Activated naive CD4-positive, alpha-beta T cell treated with anti-CD3 and anti-CD28 coated beads for 36 hours (primary cell): ENCODE measurements at places on chromosomes 6 and 20.

DNA sequence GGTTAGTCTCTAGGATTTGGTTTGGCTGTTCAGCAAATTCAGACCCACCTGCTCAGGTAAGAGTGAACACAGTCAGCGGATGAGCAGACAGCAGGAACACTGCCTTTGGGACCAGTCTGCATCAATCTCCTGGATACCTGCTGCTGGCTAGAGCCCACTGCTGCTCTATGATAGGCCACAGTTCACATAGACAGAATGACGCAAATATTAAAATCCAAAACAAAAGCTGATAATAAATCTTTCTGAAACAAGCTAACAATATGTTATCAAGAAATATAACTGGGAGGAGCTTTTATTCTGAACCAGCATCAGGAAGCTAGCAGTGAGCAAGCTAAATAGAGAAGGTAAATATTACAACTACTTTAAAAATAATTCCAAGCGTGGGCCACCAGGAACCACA lies at the start of gene TAAR1:
TSS of gene TAAR1 (minus strand) at position 101 of the 400 bp plus-strand sequence. CDS start 13,179 bp downstream, outside the sequence.
- H3K27me3 ChIP-seq, result no peaks in the 10 kb centered on the region
- no peaks in the 10 kb centered on the region for H3K36me3 ChIP-seq
- DNase-seq, result no peak
- no peaks in the 10 kb centered on the region for H3K4me1 ChIP-seq
- no peak within 1 kb of the TSS for H3K27ac ChIP-seq

GRCh38 chr6:37060195-37060559 lies 54.7 kb downstream of the FGD2 start:
- no peaks in the 10 kb centered on the region for H3K27me3 ChIP-seq
- peaks cover 3% of the 10 kb centered on the region for H3K4me1 ChIP-seq
- no peak overlapping the region for H3K4me3 ChIP-seq
- H3K36me3 ChIP-seq, result no peaks in the 10 kb centered on the region
- no peak overlapping the region for H3K27ac ChIP-seq

DNA sequence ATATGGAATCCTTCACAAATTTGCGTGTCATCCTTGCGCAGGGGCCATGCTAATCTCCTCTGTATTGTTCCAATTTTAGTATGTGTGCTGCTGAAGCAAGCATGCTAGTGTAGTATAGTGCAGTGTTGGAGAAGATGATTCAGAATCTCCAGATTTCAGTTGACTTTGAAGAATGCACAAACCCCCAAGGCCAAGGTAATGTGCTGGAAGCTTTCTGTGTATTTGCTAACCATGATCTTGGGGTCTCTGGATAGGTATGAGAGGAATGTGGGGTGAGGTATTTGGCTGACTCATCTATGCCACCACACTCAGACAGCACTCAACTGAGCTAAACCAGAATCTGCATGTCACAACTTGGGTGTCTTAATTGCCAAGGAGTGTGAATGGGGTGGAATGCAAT lies 42.6 kb upstream of the DEK start:
- no peaks in the 10 kb centered on the region for H3K4me1 ChIP-seq
- peaks cover 5% of the 10 kb centered on the region for H3K27me3 ChIP-seq
- DNase-seq, result no peak
- H3K4me3 ChIP-seq, result no peak overlapping the region
- H3K36me3 ChIP-seq, result no peaks in the 10 kb centered on the region

DNA sequence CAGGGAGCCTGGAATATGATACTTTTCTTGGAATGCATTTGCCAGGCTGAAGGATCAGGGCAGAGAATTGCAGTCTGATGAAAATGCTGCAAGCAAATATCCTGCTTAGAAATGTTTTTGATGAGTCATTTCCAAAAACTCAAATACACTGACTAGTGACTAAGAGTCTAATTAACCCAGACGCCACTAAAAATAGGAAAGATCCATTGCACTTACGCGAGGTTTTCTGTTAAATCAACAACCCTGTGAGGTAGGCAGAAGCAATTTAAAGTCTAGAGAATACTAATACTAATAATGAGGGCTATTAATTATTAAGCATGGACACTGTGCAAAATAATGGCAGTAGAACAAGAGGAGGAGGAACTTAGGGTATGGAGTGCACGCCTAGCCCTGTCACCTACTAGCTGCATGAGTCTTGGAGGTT lies 130.1 kb upstream of the DOK5 start:
- DNase-seq, result no peak
- no peak overlapping the region for H3K4me3 ChIP-seq
- H3K4me1 ChIP-seq, result peaks cover 15% of the 10 kb centered on the region
- no peaks in the 10 kb centered on the region for H3K36me3 ChIP-seq
- H3K27ac ChIP-seq, result no peak overlapping the region

DNA sequence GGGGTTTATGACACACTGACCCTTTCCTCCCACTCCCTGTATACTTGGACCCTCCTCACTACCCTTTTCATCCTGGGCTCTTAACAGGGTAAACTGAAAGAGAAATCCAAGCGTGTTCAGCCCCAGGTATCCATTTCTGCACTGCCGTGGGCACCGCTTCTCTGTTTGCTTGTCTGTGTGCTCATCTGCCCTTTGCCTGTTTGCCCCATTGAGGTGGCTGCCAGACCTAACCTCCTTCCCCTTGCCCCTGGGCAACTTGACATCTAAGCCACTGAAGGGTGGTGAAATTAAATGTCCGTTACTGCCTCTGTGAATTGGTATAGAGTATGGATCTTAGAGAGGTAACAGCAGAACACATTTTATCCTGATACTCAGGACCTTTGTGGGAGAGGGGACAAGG lies 38.7 kb downstream of the ACSS2 start:
- no peak overlapping the region for H3K4me3 ChIP-seq
- no peak for DNase-seq
- H3K27me3 ChIP-seq, result no peaks in the 10 kb centered on the region
- H3K4me1 ChIP-seq, result peaks cover 26% of the 10 kb centered on the region
- no peak overlapping the region for H3K27ac ChIP-seq

DNA sequence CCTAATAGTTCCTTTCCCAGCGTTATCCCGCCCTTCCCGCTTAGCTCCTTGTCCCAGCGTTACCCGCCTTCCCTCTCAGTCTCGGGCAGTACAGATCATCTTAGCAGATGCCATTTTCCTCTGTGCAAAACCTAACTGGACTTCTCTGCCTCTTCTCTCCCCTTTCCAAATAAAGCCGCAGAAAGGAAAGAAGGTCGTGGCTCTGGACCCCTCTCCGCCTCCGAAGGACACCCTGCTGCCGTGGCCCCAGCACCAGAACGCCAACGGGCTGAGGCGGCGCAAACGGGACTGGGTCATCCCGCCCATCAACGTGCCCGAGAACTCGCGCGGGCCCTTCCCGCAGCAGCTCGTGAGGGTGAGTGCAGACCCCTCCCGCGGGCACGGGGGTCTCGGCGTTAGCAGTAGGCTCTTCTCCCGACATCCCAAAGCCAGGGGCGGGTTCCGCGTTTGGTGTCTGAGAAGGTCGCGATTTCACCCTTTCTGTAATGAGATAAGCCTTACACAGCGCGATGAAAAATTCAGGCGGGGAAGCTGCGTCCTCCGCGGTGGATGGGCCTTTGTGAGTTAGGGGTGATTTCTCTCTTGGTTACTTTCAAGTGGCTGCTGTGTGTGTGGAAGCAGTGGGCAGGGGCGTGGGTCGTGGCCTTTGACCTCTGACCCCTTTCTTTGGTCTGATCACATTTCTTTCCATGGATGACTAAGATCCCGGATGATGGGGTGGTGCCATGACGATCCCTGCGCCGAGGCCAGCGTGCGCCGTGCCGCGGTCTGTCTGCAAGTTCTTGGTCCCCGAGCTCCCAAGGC lies 292.7 kb downstream of the TAF4 start:
- H3K4me1 ChIP-seq, result no peaks in the 10 kb centered on the region
- no peak for DNase-seq
- H3K36me3 ChIP-seq, result no peaks in the 10 kb centered on the region
- no peaks in the 10 kb centered on the region for H3K27me3 ChIP-seq
- no peak overlapping the region for H3K4me3 ChIP-seq

GRCh38 chr20:7361321-7361720 lies 578.9 kb downstream of the HAO1 start:
- H3K27me3 ChIP-seq, result no peaks in the 10 kb centered on the region
- H3K4me1 ChIP-seq, result no peaks in the 10 kb centered on the region
- H3K36me3 ChIP-seq, result no peaks in the 10 kb centered on the region
- no peak overlapping the region for H3K4me3 ChIP-seq
- no peak overlapping the region for H3K27ac ChIP-seq

DNA sequence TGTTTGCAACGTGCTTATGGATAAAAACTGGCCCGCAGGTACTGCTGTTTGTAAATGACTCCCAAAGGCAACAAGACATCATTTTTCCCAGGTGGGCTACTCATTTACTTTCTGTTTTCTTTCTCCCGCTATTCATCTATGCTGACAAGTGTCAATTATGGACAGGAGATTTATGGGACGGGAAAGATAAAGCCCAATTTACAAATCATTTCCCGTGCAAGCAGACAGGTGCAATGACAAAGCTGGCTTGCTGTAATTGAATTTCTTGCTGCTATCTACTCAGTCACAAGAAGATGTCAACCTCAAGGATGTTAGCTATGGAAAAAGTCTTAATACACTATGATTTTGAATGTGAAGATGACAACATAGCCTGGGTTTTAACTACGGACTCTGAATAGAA lies 125.5 kb downstream of the EPHA7 start:
- no peaks in the 10 kb centered on the region for H3K27me3 ChIP-seq
- no peak for DNase-seq
- no peaks in the 10 kb centered on the region for H3K4me1 ChIP-seq
- no peak overlapping the region for H3K4me3 ChIP-seq
- H3K27ac ChIP-seq, result no peak overlapping the region
- H3K36me3 ChIP-seq, result no peaks in the 10 kb centered on the region

DNA sequence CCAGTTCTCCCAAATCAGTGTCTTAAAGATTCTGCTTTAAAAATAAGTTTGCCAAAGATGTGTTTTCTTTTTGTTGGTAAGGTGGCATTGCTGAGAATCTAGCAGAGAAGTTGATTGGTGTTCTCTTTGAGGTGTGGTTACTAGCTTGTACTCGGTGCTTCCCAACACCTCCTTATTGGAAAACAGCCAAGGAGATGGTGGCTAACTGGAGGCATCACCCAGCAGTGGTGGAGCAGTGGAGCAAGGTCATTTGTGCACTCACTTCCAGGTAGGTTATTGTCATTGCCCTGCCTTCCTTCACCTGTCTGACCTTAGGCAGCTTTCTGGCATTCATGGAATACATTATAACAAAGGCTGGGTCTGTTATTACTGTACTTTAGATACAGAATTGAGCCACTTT lies 26.7 kb downstream of the RALGAPB start:
- H3K27me3 ChIP-seq, result no peaks in the 10 kb centered on the region
- H3K4me3 ChIP-seq, result no peak overlapping the region
- no peak overlapping the region for H3K27ac ChIP-seq
- DNase-seq, result no peak
- H3K4me1 ChIP-seq, result no peaks in the 10 kb centered on the region
- H3K36me3 ChIP-seq, result peaks cover 44% of the 10 kb centered on the region

- peaks cover 24% of the 10 kb centered on the region for H3K36me3 ChIP-seq
- H3K4me3 ChIP-seq, result no peak overlapping the region
- H3K27ac ChIP-seq, result no peak overlapping the region
- no peak for DNase-seq
- no peaks in the 10 kb centered on the region for H3K4me1 ChIP-seq
Measured at GRCh38 chr20:37845241-37845681, 57.7 kb upstream of the VSTM2L start.

GRCh38 chr20:32888636-32889035 lies 29.9 kb downstream of the EFCAB8 start:
- H3K36me3 ChIP-seq, result peaks cover 2% of the 10 kb centered on the region
- H3K4me3 ChIP-seq, result no peak overlapping the region
- no peaks in the 10 kb centered on the region for H3K27me3 ChIP-seq
- DNase-seq, result no peak

DNA sequence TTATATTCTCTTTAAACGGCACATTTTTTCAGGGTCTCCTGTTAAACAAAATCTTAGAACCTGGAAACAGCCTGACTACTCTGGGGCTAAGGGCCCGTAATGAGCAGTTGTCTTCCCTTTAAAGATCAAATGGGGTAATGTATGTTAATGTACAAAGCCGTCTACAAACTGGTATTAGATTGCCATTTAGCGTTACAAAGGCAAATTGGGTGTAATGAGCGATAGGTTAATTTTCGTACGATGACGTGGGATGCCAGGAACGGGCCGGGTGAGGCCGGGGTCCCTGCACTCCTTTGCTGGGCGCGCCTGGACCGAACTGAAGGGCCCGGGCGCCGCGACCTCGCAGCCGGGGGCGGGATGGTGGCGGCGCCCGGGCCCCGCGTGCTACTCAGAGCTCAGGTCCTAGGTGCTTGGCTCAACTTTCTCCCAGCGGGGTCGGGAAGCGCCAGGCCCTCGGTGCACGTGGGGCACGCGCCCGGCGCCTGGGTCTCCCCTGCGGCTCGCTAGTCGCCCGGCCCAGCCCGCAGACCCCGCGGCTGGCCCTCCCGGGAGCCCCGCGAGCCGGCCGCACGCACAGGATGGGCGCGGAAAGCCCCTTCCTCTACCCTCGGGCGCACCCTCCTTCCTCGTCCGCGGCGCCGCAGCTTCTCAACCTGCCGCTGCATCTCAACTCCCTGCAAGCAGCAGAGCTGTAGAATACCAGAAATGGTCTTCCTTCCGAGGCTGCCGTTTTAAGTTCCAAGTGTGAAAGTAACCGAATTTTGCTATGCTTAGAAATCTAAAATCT lies 5.9 kb downstream of the NKX2-4 start:
- no peak overlapping the region for H3K27ac ChIP-seq
- H3K27me3 ChIP-seq, result peaks cover 43% of the 10 kb centered on the region
- H3K4me3 ChIP-seq, result no peak overlapping the region
- H3K36me3 ChIP-seq, result peaks cover 25% of the 10 kb centered on the region
- H3K4me1 ChIP-seq, result peaks cover 18% of the 10 kb centered on the region

DNA sequence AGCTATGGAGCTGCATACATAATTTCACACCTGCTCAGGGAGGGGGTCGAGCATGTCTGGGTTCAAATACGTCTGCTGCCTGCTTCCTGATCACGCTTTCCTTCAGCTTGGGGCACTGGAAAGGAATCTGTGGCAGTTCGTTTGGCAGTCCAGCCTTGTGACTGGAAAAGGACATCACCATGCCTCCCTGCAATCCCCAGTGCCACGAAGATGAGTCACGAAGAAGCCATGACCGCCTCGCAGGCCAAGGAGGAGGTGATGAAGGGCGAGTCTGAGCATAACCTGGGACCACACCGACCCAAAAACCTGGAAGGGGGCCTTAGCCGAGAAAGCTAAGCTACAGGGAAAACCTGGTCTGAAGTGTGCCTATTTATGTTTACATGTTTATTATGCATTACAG lies 13.1 kb downstream of the JAG1 start:
- no peaks in the 10 kb centered on the region for H3K36me3 ChIP-seq
- DNase-seq, result no peak
- no peak overlapping the region for H3K27ac ChIP-seq
- H3K27me3 ChIP-seq, result peaks cover 24% of the 10 kb centered on the region
